BE2C (cell line): ENCODE measurements at places on chromosomes 3 and 15.
A peak's percentile ranks its signal among the peaks of the same experiment; 100 is the strongest.

DNA sequence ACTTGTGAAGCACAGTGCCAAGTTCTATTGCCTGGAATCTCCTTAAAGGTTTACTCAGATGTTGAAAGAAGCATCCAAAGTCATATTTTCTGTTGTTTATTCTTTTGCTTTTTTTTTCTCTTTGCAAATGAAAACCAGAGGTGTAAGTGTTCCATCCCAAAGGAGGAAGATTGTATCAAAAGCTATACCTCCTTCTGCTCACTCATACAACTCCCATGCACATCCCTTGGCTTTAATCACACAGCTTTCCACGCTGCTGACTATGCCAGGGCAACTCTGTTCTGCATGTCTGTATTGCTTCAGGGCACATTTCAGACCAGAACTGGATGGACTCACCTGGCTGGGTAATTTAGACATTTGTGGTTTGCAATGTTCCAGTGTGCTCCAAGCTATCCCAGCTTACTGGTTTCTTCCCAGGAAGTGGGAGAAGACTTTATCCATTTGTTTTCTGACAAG is 399.6 kb upstream of the TBL1XR1 start:
- peak; percentile 66 for DNase-seq

DNA sequence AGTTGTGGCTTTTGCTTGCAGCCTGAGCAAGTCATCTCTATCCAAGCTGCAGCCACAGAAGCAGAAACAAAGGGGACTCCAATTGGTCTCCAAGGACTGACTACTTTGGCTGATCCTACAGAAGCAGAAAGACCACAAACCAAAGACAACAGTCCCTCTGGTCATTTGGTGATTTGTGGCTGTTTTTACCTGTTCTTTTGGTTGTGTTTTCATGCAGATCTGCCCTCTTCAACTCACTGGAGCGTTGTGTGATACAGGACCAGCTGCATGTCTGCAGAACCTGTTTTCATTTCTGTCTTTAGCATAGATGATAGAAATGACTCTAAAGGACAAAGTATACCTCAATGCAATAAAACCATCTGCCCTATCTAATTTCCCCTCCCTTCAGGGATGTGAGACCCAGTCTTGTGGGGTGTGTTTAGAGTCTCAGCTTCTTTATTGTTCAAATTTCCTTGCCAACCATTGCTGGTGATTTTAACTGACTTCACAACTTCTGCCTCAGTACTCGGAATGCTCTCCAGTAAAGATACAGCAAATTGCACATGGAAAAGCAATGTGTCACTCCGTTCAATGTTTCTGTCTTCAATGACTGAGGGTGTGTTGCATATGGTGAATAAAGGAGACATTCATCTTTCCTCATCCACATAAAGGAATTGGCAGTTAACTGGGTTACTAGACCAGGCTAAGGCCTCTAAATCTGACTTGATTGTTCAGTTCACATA is 48.9 kb upstream of the SLC7A14 start:
- DNase-seq, result no peak

- no peak for DNase-seq
These were observed 883 bp downstream of the MAGEF1 start for GRCh38 chr3:184710870-184711492.

DNA sequence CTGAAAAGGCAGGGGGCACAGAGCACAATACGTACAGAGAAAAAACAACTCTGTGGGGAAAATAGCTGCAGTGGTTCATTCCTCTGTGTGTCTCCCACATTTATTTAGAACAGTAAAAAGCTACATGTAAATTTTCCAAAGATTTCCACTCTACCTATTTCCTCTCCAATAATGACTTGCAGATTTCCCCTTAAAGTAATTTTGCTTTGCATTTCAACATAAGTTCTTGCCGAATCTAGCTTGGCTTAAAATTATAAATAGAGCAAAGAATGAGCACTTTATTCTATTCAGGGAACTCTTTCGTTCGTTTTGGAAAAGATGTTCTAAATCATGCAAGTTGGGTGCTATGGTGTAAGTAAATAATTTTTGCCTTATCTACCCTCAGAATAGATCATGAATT is 58.2 kb upstream of the NR2E3 start:
- DNase-seq, result no peak

DNA sequence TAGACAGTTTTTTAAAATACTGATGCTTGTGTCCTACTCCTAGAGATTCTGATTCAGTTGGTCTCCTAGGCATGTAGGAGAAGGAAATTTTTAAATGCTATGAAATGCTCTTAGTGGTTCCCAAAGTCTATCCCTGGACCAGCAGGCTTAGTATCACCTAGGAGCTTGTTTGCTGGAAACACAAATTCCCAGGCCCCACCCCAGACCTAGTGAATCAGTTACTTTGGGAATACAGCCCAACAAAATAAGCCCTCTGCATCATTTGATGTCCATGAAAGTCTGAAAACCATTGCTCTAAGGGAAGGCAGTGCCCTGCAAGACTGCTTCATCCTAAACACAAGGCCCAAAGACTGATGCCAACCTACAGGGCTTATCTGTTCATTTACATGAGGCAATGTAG is 36.3 kb downstream of the CCNL1 start:
- DNase-seq, result no peak

GRCh38 chr3:190357468-190357867 is 30.5 kb upstream of the CLDN16 start:
- DNase-seq, result no peak

GRCh38 chr3:72310419-72311380 is 525.8 kb upstream of the PROK2 start:
- DNase-seq, result peak; percentile 89

GRCh38 chr3:308597-309321 is 112.2 kb downstream of the CHL1 start:
- no peak for DNase-seq
